ENCODE measurements at places on chromosomes 2 and 18. TPM values are rescaled to one million over a fixed set of nuclear protein-coding genes. Genes with fewer than 3 reads are reported as not detected.

- H3K27ac ChIP-seq: no peak overlapping the region
- H3K27me3 ChIP-seq: no peaks in the 10 kb centered on the region
- H3K36me3 ChIP-seq: no peaks in the 10 kb centered on the region
- DNase-seq: no peak
- no peaks in the 10 kb centered on the region for H3K4me1 ChIP-seq
These were observed 825.8 kb upstream of the FANCL start for GRCh38 chr2:59066787-59067399.

GRCh38 chr2:223264541-223265193 lies 212.7 kb downstream of the KCNE4 start:
- no peak overlapping the region for H3K27ac ChIP-seq
- H3K4me1 ChIP-seq: no peaks in the 10 kb centered on the region
- H3K27me3 ChIP-seq: no peaks in the 10 kb centered on the region
- DNase-seq: no peak
- no peaks in the 10 kb centered on the region for H3K36me3 ChIP-seq
- H3K4me3 ChIP-seq: no peak overlapping the region

DNA sequence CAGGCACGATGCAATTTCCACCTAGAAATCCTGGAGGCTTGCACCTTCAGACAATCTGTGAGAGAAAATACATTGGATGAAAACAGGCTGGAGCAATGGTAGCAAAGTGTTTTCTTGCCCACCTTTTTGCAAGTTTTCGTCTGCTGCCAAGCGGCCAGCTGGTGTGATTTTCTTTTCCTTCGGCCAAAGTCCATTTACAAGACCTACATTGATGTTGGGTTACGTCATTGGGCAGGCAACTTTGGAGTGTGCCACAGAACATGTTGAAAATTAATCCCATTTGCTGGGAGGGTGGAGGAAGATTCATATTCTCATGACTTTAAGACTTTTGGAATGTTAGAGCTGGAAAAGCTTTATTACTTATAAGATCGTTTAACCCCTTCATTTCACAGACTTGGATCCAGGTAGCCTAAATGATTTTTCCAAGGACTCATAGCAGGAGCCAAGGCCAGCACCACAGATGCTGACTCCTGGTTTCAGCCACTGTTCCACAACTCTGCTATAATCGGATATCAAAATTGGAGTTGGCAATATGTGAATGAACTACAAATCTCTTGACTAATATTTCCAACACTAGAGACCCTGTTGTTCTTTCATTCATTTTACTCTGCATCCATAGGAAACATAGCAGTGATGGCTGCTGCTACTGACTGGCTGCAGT lies 352.1 kb downstream of the RND3 start:
- no peak overlapping the region for H3K27ac ChIP-seq
- no peak for DNase-seq
- peaks cover 3% of the 10 kb centered on the region for H3K4me1 ChIP-seq
- no peaks in the 10 kb centered on the region for H3K36me3 ChIP-seq
- H3K4me3 ChIP-seq: no peak overlapping the region

DNA sequence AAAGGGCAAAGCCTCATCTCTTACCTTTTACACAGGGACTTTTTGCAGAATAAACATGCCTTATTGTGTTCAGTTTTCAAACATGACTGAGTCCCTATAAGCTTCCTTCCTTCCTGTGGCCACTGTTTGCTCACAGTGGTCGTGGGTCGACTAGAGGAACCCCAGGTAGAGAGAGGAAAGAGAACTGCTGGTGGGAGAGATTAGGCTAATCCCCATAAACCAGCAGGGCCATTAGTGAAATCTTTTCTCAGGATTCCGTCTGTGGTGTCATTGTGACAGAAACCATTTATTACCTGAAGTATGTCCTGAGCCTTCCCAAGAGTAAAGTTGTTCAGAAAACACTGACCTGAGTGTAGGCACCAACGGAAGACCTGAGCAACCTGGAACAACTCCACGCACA lies 21.3 kb upstream of the BOD1L2 start:
- no peak overlapping the region for H3K27ac ChIP-seq
- no peak for DNase-seq
- peaks cover 18% of the 10 kb centered on the region for H3K27me3 ChIP-seq
- no peaks in the 10 kb centered on the region for H3K4me1 ChIP-seq
- H3K4me3 ChIP-seq: no peak overlapping the region
- no peaks in the 10 kb centered on the region for H3K36me3 ChIP-seq

GRCh38 chr2:24238158-24238557 lies 63.3 kb downstream of the FAM228A start:
- no peaks in the 10 kb centered on the region for H3K27me3 ChIP-seq
- peaks cover 19% of the 10 kb centered on the region for H3K36me3 ChIP-seq

KCMF1 gene
- 87.0 TPM for total RNA-seq

TLX2 gene
- total RNA-seq: 2.6 TPM

Measured in activated CD4-positive, alpha-beta memory T cell treated with anti-CD3 and anti-CD28 coated beads, Interleukin-2, amount 10 ng/mL, durations not matched to agents 7 days and 5 days (primary cell).